ENCODE measurements at places on chromosomes 13 and 19.

DNA sequence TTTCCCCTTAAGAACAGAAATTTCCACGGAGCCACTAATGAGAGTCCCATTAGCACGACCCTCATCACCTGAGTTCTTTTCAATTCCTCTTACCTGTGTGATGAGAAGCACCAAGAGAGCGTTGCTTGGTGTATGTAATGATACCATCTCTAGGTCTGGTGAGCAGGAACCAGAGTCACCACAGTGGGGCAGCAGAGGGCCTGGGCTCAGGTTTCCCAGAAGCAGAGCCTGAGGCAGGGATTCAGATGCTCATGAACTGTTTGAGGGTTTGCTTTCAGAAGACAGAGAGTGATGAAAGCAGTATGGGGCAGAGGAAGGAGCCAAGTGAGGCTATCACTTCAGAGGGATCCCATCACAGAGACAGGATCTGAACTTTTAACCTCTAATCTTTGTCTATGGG is 3.1 kb upstream of the PTPRH start:
- DNase-seq, result peak; percentile 34

- no peak for DNase-seq
Observed at GRCh38 chr13:48478391-48478790, 54.5 kb downstream of the RCBTB2 start.

DNA sequence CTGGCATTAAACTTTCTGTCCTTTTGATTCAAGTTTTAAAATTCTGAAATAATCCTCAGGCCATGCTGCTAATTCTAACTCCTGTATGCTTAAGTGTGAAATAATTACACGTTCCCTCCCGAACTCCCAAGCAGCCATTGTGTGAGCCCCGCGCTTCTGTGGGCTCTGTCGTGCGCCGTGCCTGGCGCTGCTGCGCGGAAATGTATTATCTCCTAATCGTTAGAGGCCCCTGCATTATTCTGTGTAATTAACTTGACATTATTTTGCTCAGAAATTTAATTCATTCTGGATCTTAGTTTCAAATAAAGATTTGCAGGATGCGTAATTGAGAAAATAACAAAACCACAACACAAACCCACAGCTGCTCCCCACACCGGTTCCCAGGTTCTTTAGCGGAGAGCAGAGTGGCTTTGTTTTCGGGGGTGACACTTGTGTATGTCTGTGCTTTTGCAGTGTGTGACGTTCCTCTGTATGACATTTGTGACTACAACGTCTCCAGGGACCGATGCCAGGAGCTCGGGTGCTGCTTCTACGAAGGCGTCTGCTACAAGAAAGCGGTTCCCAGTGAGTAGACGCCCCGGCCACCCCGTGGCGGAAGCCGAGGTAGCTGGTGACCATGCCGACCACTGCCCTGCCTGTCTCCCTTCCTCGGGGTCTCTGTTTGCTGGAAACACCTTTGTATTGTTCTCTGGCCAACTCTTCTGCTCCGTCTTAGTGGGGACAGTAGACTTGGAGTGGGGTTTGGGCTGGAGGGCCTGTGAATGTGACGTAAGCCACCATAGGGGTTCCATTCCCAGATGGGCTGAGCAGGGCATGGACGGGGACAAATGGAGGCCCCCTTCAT is 7.5 kb downstream of the TEX29 start:
- no peak for DNase-seq

DNA sequence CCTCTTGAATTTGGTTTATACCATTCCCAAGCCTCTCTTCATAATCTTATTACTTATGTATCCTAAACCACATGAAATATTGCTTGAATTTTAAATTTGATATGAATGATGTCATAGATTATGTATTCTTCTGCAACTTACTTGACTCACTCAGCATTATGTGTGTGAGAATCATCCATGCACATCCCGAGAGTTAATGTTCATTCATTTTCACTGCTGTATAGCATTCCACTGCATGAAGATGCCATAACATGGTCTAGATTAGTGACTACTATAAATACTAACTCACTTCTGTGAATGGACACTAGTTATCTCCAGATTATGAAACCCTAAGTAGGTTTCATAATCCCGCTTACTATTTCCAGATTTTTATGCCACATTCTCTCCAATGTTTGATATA is 25.0 kb upstream of the RAP2A start:
- no peak for DNase-seq

- DNase-seq, result peak; percentile 16
Observed at GRCh38 chr13:85148009-85148408, 651.2 kb downstream of the SLITRK6 start.

GRCh38 chr13:27280009-27280656 is 9.5 kb downstream of the RASL11A start:
- DNase-seq, result peak; percentile 68

DNA sequence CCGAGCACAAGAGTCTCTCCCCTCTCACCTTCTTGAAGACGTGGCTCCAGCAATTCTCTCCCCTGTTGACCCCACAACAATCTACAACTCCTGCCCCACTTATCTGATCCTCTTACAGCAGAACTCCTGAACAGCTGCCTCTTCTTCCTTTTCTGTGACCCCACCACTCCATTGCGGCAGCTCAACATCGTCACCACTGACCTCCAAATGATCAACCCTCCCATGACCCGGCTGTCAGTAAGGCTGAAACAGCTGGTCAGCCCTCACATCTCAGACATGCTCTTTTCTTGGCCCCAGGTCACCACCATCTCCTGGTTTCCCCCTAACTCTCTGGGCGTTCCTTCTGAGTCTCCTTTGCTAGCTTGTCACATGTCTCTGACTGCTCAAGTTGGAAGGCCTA is 1.8 kb downstream of the EXOSC5 start:
- no peak for DNase-seq

DNA sequence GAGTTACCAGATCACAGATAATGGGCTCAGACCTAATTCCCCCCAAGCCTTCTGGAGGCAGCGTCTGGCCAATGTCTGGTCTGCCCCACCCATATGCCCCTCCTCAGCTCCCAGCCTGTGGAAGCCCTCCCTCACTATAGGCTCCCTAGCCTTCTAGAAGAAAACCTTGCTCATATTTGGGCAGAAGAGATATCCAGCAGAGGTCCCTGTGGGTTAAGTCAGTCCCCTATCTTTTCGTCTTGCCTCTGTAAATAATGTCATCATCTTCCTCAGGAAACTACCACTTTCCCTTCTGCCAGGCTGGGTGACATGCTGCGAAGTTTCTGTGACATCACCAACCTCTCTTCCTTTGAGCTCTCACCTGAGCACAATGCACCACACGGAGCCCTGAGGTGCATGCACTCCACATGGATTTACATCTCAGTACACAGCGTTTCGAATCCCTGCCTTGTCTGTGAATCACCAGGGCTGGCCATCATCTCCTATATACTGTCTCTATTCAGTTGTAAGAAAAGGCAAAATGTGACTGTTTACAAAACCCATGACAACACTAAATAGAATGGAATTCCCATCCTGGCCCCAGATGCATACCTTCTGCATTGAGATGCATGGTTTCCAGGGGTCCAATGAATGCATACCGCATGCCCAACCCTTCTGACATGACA is 112.8 kb downstream of the CRYL1 start:
- no peak for DNase-seq

DNA sequence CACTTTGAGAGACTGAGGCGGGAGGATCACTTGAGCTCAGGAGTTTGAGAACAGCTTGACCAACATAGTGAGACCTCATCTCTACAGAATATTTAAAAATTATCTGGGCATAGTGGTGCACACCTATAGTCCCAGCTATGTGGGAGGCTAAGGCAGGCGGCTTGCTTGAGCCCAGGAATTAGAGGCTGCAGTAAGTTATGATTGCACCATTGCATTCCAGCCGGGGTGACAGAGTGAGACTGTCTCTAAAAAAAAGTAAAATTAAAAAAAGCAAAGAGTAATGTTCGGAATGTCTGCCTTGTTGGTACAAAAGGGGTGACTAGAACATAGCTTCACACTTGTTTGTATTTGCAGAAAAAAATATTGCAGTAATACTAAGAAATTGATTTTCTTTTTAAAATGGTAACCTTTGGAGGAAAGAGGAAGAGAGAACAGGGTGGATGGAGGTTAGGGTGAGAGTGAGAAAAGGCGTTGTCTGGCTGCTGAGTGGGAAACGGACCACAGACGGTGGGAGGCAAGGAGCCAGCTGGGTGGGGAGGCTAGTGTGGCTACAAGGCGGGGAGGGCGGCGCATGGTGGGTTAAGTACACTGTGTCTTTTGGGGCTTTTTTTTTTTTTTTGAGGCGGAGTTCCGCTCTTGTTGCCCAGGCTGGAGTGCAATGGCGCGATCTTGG is 10.2 kb downstream of the PPP1R14A start:
- DNase-seq, result no peak

GRCh38 chr19:5534787-5535586 is 32.8 kb downstream of the TINCR start:
- DNase-seq, result peak; percentile 16

DNA sequence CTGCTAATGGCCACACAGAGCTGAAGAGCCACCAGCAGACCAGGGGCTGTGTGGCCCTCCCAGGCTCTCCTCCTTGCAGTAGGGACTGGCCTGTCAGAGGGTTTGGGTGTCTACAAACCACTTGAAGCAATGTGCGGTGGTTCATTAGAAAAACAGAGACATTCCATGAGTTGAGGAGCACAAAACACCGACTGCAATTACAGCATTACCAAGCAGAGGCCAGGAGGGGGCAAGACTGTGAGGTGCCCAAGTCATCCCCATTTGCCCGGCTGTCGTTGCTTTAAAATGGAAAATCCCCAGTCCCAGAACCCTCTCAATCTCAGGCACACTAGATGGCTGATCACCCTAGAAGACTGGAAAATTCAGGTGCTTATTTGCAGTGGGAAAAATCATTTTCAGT is 15.0 kb downstream of the TMTC4 start:
- DNase-seq, result no peak

DNA sequence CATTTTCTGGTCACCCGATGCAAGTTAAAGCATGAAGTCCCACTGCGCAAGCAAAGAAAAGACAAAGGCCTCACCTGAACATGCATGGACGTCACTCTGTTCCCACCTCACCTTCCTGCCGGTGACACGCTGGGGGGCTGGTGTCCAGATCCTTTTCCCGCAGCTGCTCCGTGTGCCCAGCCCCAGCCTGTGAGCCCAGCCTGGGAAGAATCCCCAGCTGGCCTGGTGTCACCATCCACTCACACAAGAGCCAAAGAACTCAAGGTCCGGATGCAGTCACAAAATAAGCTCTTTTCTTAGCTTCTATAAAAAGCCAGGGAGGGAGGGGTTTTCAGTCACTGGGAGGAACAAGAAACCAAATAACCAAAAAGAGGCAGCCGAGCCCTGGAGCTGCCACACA is 249.9 kb downstream of the COL4A1 start:
- no peak for DNase-seq

DNA sequence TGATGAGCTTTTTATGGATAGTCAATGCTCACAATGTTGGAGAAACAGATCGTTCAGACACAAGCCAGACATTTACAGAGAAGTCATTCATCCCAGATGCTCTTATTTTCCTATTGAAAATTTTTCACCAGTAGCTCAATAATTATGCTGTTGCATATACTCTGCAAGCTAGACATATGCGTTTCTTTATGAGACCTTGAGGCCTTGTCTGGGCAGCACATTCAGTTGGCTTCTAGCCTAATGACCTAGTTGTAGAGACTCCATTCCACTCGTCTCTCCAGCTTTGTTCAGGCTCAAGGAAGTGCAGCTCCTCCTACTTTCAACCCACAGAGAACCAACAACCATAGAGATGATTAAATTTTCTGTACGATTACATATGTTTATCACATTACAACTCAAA is 237.7 kb downstream of the MZT1 start:
- no peak for DNase-seq

DNA sequence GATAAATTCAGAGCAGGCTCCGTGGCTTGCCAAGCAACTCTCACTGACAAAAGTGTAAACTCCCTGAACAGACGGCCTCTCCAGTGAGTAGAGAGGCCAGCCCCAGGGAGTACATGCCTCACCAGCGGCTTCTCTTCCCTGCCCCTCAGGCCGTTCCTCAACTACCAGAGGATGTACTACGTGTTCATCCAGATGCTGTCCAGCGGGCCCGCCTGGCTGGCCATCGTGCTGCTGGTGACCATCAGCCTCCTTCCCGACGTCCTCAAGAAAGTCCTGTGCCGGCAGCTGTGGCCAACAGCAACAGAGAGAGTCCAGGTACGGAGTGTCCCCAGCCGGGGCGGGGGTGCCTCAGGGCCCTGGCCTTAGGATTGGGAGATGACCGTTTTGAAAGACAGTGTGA is 93.4 kb upstream of the MCF2L start:
- no peak for DNase-seq

- DNase-seq, result no peak
Observed at GRCh38 chr19:1432507-1432887, 5.7 kb upstream of the RPS15 start.

DNA sequence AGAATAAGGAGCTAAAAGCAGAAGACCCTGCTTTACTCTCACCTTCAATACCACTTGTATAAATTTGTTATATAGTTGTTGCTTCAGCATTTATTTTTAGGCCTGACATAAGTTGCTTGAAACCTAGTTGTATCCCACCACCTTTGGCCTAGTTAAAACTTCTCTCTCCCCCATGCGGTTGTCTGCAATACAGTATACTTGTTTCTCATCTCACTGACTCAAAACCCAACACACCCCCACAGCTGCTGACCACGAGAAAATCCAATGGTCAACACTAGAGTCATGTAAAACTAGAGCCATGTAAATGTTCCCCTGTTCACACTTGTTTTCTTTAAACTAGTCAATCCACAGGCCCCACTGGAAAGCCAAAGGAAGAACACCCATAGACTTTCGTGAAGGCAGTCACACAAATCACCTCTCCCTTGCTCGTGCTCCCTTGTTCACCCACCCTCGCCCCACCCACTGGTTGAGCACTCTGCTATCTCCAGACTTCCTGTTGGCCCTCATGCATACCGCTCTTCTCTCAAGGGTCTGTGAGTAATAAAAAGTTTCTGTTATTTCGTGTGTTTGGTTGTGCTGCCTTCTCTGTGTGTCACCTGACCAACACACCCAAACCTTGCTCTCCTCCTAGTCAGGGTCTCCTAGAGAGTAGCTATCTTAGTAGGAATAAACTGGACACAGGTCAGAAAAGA is 12.9 kb upstream of the CCDC169 start:
- DNase-seq, result no peak

DNA sequence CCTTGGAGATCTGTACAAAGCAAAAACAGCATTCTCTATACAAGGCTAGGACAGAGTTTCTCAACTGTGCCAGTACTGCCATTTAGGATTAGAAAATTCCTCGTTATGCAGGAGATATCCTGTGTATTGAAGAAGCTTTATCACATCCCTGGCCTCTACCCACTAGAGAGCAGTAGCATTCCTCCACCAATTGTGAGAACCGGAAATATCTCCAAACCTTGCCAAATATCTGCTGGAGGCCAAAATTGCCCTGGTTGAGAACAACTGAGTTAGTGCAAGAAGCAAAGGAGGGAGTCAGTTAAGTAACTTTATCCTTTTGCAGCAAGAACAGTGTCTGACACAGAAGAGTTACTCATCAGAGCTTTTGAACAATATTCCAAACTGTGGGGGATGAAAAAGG is 16.2 kb upstream of the FREM2 start:
- peak; percentile 38 for DNase-seq

DNA sequence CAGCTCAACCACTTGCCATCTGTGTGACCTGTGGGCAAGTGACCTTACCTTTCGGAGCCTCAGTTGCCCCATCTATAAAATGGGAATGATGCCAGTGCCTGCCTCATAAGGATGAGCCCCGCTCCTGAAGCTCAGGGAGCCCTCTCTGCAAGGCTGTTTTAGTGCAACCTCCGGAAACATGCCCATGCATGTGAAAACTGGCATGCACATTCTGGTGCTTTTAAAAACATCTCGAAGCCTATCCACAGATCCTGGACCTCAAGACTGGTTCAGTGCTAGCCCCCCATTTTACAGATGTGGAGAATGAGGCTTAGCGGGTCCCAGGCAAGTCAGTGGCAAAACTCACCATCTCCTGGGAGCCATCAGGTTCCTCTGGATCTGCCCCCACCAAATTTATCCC is 5.6 kb downstream of the CADM4 start:
- no peak for DNase-seq
